Fibroblast of gingiva (primary cell): ENCODE measurements at places on chromosomes 5 and 9.

DNA sequence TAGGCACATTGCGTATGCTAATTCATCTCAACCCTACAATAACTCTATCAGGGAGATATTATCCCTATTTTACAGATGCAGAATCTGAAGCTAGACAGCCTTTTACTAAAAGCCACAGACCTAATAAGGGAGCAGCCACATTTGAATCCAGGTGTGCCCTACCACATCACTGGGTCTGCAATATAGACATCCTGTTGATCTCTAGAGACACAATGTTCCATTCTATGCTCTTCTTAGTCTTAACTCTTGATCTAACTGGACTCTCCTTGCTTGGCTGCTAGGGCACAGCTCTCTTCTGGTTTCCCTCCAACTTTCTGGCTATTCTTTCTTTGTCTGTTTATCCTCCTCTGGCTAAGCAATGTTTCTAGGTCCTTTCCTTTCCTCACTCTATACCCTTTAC, 1.4 kb upstream of the SPATA6L start:
- DNase-seq: no peak

DNA sequence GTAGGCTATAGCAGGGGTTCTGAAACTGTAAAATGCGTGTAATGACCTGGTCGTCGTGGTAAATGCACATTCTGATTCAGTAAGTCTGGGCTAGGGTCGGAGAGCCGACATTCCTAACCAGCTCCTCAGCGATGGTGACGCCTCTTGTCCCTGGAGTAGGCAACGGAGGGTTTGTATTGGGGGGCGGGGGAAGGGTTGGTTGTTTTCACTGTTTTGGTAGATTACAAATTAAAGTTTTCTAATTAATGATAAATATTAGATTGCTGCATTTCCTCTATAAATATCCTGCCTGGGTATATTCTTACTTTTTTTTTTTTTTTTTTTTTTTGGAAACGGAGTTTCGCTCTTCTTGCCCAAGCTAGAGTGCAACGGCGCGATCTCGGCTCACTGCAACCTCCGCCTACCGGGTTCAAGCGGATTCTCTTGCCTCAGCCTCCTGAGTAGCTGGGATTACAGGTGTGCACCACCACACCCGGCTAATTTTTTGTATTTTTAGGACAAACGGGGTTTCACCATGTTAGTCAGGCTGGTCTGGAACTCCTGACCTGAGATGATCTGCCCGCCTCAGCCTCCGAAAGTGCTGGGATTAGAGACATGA, 566 bp upstream of the ALDH7A1 start:
- no peak for DNase-seq

DNA sequence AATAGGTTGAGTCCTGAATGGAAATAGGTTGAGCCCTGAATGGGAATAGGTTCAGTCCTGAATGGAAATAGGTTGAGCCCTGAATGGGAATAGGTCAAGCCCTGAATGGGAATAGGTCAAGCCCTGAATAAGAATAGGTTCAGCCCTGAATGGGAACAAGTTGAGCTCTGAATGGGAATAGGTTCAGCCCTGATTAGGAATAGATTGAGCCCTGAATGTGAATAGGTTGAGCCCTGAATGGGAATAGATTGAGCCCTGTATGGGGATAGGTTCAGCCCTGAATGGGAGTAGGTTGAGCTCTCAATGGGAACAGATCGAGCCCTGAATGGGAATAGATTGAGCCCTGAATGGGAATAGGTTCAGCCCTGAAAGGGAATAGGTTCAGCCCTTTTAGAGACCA, 590.8 kb upstream of the ADAMTS16 start:
- no peak for DNase-seq

DNA sequence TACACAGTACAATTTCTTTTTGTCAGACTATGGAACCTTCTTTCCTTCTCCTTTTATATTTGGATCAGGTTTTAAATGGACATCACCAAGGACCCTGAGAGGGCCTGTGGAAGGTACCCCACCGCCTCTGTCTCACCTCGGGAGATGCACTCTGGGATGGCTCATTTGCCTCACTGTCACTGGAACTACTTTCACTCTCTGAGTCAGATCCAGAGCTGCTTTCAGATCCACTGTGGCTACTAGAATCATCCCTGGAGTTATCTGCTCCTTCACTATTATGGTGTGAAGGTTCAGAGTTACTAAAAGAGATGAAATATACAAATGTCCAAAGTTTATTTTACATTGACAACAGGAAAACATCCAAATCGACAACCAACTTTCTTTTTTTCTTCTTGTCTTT, 24.6 kb downstream of the LEAP2 start:
- DNase-seq: no peak
